ENCODE measurements at places on chromosomes 2 and 18.

GRCh38 chr2:189178726-189179569, 613 bp downstream of the COL5A2 start:
- no peak for DNase-seq

DNA sequence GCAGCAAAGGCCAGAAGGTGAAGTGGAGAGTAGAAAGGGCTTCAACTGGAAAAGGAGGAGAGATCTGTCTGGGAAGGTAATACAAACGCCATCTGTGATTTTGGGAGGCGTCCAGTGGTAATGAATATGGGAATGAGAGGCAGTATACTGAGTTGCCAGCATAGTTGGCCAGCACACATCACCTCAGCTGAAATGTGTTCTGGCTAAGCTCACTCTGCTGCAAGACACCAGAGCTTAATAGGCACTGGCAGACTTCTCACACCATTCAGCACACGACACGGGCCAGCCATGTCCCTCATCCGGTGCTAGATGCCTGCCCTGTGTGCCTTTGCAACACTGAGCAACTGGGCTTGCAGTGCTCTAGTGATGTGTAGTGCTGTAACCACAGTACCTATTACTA, 277.1 kb downstream of the PIEZO2 start:
- DNase-seq: no peak

- no peak for DNase-seq
Observed at GRCh38 chr2:112782234-112782799, 2.0 kb downstream of the IL1A start.

GRCh38 chr18:58668897-58669296, 2.4 kb upstream of the MALT1 start:
- no peak for DNase-seq

GRCh38 chr2:120108049-120108448, 95.2 kb downstream of the EPB41L5 start:
- DNase-seq: no peak

- no peak for DNase-seq
Observed at GRCh38 chr2:218858138-218858445, 1.5 kb upstream of the WNT6 start.

GRCh38 chr2:16125614-16126516, 185.5 kb downstream of the MYCN start:
- DNase-seq: no peak

DNA sequence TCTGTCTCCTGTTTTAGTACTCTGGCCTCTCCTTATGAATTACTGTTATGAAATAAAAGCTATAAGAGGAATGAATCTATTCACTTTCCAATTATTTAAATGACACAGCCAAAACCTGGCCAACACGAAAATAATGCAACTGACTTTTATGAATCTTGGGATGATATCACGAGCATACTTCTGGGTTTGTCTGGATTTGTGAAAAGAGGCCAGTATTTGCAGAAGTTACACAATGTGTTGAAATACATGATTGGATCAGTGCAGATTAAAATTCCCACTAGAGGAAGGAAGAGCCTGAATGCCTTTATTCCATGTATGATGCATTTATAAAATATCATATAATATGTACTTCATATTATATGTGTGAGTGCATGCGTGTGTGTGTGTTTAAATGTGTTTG, 418.2 kb downstream of the GRB14 start:
- no peak for DNase-seq

GRCh38 chr2:226124548-226125011, 675.0 kb downstream of the IRS1 start:
- no peak for DNase-seq

GRCh38 chr2:76298041-76298440, 587.3 kb upstream of the GCFC2 start:
- no peak for DNase-seq

DNA sequence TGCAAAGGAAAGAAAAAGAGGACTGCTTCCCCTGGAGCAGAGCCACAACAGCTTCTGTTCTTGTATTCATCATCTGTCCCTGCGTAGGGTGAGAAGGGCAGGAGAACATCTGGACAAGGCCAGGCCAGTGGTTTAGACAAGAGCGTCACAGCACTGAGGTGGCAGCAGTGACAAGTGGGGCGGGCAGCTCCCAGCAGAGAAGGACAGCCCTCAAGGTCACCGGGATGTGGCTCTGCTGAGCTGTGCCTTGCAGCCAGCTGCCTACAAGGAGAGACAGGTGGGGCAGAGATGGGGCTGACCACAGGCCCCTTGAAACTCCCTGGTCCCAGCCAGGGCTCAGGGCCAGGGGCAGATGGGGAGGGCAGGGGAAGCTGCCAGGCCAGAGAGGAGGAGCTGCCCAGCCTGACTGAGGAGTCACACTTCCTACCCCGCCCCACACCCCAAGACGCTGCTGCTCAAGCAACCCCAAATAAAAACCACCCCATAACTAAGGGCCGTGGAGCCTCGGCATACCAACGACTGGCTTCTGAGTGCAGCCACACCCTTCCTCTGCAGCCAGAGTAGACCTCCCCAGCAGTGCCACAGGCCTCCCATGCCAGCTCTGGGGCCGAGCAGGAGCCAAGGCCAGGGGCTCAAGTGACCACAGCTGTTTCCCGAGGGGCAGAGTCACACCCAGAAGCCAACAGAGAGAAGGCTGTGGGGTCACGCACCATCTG, 5.4 kb downstream of the RAB11FIP5 start:
- no peak for DNase-seq
